ENCODE measurements at places on chromosomes 6 and 20. TPM values are rescaled to one million over a fixed set of nuclear protein-coding genes. Genes with fewer than 3 reads are reported as not detected.

GRCh38 chr20:42775866-42776265, 413.8 kb downstream of the PTPRT start:
- DNase-seq, result no peak

DNA sequence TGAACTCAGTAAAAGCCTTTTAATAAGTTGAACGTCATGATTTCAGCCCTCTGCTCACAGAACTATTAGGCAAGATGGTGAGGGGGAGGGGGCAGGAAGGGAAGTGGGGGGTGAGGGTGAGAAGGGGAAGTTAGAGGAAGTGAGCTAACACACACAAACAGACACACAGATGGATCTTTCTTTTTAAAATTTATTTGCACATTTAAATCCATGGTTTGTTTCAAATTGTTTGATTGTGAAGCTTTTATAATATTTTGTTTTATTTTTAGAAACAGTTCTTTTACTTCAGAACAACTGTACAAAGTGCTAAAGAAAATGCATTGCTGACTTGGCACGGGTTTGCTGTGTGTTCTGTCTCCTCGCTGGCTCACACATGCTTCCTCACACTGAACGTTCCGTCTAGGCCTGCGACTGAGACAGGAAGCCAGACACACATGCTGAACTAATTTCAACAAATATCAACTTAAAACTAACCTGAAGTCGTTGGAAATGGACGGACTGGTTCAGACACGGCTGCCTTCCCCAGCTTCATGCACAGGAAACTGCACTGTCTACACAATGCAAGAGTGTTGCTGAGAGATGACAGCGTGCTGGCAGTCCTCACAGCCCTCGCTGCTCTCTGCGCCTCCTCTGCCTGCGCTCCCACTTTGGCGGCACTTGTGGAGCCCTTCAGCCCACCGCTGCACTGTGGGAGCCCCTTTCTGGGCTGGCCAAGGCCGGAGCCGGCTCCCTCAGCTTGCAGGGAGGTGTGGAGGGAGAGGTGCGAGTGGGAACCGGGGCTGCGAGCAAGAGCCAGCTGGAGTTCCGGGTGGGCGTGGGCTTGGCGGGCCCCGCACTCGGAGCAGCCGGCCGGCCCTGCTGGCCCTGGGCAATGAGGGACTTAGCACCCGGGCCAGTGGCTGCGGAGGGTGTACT, 8.1 kb upstream of the ZBP1 start:
- peak; percentile 69 for DNase-seq

The SNRPB2 gene
- 42.8 TPM for total RNA-seq

DNA sequence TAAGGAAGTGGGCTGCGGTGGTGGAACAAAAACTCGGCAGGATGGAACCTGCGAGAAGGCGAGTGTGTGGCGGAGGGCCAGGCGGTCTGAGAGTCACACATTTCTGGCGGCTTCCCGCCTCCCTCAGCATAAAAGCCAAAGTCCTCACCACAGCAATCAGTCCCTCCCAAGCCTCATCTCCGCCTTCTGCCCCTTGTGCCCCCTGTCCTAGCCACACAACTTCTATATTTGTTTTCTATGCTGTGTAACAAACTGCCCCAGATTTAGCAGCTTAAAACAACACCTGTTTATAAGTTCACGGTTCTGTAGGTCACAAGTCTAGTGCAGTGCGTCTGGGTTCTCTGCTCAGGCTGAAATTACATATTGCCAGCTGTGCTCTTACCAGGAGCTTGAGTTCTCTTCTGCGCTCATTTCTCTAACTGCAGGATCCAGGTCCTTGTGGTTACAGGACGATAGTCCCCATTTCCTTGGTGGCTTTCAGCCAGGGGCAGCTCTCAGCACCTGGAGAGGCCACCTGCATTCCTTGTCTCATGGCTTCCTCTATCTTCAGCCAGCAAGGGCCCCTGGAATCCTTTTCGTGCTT, 11.7 kb upstream of the SPO11 start:
- no peak for DNase-seq

The CD164 gene
- total RNA-seq, result 202 TPM

GRCh38 chr6:106750946-106751345, 121.6 kb downstream of the QRSL1 start:
- DNase-seq, result no peak

The ADGRB3 gene
- total RNA-seq, result not detected

- DNase-seq, result no peak
Measured at GRCh38 chr6:46291275-46291633, 120.5 kb upstream of the ENPP5 start.

The MAP1LC3A gene
- total RNA-seq, result 5.7 TPM

- DNase-seq, result no peak
Measured at GRCh38 chr6:142854589-142855488, 90.1 kb downstream of the HIVEP2 start.

DNA sequence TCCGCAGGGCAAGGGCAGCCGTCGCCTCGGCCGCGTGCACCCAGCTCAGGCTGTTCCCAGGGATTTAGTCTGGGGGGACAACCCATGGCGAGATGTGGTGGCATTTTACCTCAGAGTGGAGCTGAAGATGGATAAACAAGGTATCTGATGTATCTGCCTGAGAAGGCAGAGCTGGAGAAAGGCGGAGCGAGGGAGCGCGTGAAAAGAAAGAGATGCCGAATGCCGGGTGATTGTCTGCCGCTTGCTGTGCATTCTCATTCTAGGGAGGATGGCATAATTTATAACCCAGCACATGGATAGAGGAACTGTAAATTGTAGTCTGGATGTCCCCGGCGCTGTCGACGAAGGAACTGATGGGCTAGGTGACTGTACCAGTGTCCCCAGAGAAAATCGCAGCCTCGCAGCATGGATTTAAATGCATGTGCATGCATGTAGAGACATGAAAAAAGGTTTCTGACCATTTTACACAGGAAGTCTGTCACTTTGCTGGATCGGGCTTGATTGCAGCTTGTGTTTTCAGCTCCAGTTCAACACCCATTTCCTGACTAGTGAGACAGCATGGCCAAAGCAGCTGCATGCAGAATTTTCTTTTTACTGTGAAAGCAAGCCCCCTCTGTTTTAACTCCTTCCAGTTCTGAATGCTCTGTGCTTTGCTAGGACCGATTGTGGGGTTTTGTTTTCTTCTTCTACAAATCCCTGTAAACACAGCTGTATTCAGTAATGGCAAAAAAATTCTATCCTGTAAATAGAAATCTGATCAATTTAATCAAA, 149.7 kb downstream of the PRL start:
- peak; percentile 21 for DNase-seq

DNA sequence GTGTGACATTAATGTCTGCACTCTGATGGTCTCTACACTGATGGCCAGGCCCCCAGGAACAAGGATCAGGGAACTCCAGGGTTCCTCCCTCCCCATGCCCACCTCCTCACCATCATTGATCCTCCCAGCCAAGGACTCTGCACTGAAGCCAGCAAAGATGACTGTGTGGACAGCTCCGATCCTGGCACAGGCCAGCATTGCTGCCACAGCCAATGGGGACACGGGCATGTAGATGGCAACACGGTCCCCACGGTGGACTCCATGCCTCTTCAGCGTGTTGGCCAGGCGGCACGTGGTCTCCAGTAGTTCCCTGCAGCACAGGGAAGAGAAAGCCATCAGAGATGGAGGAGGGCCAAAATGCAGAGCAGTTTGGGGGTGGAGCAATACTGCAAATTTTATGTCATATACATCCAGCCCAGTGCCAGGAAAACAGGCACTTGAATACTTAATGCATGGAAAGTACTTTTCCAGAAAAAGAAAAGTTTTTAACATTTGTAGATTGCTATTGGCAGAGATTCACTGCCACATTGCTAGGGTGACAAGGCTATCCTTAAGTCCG, 27.2 kb downstream of the ACSS1 start:
- no peak for DNase-seq

GRCh38 chr6:43391440-43392031, 22.1 kb upstream of the ZNF318 start:
- peak; percentile 52 for DNase-seq

DNA sequence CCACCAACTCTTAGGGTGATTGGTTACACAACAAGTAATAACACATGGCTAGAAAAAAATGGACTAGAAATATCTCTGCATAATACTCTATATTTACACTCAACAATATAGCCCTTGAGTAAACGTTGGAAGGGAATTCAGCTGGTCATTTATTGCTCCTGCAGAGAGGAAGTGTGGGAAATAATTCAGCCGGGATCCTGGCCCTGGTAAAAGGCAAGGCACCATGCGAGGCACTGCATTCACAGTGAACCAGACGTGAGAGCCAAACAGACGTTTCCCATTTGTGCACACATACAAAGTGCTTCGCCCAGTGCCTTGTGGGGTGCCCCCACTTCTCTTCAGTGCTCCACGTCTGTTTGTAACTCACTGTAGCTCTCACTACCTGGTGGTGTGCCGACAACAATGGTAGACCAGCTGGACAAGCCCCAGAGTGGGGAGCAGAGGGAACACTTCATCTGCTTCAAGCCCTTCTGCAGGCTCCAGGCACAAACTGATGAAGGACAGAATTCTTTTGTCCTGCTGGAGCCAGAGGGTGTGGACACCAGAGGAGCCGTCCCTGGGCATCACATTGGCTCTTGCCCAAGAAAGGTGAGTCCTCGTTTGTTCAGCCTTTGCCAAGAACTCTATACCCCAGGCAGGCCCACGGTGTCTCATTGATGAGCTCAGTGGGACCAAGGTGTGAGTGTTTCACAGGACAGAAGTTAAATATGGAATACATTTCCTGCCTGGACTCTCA, 18.8 kb downstream of the SYNDIG1 start:
- no peak for DNase-seq

DNA sequence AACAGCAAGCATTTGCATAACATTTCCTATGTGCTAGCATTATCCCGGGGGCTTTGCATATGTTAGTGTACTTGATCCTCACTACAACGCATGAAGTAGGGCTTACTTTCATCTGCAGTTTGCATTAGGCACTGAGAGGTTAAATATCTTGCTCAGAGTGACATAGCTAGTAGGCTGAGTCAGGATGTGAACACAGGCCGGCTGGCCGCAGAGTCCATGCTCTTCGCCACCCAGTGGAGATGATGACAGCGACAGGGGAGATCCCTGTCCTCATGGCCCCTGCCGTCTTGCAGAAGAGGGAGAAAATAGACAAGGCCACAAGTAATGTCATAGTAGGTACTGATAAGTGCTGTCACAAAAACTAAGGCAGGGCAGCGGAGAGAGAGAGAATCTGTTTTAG, 46.9 kb downstream of the LYRM4 start:
- DNase-seq, result no peak

GRCh38 chr20:59047938-59048680, 5.5 kb upstream of the PRELID3B start:
- no peak for DNase-seq

The CALHM6 gene
- total RNA-seq, result 16.3 TPM

The SMPDL3A gene
- total RNA-seq, result 0.27 TPM

The RAMACL gene
- 0.43 TPM for total RNA-seq

The WTAP gene
- 124 TPM for total RNA-seq

GRCh38 chr20:44950368-44950767, 9.8 kb downstream of the TOMM34 start:
- no peak for DNase-seq

DNA sequence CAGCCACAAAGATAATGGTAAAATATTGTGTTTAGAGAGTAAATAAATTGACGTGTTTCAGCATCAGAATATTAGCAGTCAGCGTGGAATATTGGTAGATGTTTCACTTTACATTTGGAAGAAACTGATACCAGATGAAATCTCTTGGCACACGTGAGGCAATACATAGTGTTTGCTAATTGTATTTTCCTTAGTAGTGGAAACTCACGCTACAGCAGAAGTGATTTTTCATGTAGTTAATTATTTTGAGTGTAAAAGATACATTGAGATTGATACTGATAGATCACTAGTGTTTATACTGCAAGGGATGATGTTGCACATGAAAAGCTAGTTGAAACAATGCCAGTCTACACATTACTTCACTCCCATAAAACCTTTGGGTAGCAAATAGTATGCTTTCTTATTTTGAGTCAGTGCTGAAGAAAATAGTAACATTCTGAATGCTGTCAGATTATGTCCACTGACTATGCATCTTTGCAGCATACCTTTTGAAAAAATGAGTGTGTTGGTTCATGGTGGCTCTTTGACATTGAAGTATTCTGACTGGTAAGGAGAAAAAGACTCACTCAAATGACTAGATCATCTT, 59.3 kb downstream of the CD2AP start:
- DNase-seq, result no peak

DNA sequence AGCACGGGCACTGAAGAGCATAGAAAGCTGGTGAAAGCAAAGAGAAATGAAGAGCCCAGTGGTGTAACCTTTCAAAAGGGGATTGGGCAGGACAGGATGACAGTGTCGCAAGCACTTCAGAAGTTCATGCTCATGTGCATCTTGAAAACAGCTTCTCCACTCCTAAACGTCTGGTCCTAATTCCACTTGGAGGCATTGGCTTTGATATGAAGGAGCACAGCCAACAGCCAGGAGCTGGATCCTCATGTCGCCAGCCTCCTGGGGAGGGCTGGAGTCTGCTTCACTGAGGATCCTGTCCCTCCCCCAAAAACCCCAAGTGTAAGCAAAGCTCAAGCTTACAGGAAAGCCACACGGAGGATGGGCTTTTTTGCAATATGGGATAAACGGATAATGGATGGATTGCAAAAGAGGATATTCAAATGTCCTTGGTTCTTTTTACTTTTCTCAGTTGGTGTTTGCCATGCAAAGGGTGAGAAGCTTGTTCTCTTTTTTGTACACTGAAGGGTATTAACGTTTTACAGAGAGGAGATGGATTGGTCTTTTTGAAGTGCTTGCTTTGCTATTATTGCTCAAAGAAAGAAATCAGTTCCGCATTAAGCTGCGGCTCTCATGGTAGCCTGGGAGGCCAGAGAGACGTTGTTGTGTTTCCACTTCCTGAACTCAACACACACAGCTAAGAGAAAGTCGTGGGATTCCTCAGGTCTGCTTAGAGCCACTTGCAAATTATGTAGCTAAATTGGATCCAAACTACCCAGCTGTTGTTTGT, 92.2 kb downstream of the SIM1 start:
- DNase-seq, result no peak
